ENCODE measurements at places on chromosomes 5 and 9.

DNA sequence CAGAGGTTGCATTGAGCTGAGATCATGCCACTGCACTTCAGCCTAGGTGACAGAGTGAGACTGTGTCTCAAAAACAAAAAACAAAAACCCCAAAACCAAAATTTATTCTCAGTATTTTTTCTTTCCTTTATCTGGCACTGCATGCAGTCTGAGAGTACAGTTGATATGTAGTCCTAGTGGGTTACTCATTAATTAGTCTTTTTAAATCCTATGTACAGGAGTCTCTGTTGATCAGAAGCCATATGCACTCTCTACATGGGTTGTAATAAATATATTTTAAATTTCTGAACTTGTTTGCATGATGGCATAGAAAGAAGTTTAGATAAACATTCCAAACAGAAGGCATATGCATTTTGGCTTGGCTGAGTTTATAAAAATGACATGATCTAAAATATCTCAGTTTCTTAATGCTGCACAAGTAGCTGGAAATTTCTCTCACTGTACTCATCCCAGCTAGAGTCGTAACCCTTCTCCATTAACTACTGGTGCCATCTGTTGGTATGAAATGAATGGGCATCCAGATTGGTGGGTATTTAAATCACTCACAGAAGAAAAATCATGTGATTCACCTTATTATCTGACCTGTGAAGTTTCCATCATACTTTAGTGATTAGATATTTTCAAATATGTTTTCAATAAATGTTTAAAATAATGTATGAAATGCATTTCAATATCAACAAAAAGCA is 284.8 kb downstream of the CTNND2 start:
- DNase-seq: no peak

DNA sequence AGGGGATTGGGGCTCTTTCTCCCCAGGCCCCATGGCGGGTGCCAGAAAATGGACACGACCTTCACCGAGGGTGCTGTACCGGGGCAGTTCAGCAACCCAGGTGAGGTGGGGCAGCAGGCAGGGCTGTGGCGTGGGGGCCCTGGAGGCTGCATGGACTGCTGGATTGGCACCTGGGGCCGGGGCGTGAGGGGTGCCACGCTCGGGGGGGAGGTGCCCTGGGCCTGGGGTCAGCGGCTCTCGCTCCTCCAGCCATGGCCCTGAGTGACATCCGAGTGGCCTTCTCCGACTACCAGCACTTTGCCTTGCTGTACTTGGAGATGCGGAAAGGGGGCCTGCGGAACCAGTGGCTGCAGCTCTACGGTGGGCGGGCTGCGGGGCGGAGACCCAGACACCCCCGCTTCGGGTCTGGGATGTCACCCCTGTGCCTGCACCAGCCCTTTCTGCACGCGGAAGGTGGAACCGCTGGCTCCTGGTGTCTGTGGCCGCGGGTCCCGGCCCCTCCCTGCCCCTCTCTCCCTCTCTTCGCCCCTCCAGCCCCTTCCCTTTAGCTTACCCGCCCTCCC is 1.8 kb downstream of the LCNL1 start:
- DNase-seq: no peak

GRCh38 chr9:35662437-35662836 is 2.6 kb downstream of the ARHGEF39 start:
- no peak for DNase-seq

DNA sequence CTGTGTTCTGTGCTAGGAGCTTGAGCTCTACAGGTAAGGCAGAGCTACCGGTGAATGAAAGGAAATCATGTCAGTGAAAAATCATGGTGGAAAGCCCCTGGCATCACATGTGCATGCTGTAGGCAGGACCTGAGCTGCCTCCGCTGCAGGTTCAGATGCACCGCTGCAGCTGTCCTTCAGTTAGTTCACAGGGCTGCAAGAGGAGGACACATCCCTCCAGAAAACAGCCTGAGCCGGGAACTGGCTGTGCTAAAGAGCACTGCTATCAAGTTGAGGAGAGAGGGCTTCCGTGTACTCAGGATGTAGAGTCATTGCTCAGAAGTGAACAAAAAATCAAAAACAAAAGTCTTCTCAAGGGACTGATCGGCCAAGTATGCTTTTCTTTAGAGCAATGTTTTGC is 138.6 kb downstream of the ERCC6L2 start:
- DNase-seq: peak; percentile 64

DNA sequence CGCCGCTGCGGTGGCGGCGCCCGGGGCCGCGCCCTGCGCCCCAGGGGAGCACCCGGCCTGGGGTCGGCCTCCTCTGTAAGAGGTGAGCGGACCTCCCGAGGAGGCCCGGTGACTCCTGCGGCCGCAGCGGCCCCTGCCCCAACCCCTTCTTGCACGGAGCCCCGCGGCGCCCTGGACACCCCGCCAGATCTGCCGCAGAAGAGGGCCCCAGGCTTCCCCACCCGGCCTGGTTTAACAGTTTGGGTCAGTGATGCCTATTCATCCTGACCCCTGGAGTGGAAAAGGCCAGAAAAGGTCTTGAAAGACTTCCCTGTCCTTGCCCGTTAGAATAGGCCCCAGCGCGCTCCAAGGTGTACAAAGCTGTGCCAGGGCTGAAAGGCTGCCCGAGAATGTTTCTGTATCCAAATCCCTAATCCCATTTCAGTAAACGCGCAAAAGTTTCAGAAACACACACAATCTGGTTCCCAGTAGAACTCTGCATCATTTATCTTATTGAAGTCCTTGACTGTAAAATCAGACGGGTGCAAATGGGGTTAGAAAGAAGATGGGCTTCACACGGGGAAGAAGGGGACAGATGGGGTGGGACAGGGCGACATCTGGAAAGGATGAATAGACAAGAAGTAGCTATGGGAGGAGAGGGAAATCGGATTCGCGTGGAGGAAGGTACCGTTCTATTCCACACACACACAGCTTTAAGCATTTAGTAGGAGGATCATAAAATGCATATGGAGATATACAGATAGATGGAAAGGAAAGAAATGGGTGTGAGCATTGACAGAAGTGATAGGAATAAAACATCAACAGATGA is 1.1 kb upstream of the SSBP2 start:
- no peak for DNase-seq

DNA sequence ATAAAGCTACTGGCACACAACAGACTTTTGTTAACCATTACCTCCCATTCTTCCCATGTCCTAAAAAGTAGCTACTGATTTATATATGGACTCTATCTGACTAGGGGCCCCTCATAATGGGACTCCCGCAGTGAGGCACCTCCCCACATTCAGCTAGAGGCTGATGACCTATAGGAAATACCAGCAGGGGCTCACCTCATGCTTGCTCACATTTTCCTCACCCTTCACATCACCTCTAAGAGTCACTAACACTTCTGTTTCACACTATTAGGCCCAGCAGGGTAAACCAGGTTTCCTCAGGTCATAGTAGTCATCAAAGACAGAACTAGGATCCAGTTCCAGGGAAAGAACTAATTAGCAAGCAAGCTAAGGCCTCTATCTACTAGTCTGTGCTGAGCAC is 60.7 kb downstream of the PRELID2 start:
- DNase-seq: no peak

DNA sequence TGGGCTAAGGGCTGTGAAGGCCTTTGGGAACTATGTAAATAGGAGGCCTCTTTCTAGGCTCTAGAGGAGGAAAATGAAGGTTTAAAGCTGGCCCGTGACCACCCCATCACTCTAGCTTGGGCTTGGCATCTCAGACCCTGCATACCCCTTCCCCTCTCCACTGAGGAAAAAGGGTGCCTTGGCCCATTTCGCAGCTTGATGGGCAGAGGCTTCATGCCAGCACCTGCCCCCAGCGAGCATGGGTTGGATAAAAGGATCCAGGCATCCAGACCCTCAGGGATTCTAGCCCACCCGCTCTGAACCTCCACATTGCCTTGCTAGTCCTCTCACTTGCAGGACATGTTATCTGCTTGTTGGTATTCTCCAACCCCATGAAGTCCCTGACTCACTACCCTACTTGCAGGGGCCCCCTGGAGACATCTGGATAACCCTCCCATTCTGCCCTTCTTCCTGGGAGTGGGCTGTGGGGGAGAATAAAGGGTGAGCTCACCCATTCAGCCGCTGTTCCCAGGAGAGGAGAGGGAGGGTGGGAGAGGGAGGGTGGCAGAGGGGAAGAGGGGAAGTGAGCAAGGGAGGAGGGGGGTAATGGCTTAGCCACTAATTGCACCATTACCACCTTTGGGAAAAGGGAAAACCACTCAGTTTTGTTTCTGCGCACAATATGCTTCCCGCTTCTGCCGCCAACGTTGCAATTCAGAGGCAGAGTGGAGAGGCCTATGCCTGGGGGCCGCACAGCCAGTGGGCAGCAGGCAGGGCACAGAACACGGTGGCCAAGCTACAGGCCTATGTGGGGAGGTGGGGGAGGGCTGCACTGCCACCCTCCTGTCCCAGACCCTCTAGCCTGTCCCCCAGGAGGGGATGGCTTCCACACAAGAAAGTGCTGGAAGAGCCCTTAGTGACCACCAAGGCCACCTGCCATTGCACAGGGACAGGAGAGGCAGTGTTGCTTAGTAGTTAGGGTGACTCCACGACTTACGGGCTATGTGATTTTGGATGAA is 2.1 kb upstream of the CAMK2A start:
- DNase-seq: no peak

GRCh38 chr5:119742311-119742710 is 113.0 kb downstream of the FAM170A start:
- DNase-seq: no peak

GRCh38 chr9:99352826-99353225 is 130.7 kb downstream of the SEC61B start:
- DNase-seq: no peak

GRCh38 chr9:114105236-114105635 is 6.1 kb upstream of the KIF12 start:
- DNase-seq: no peak

DNA sequence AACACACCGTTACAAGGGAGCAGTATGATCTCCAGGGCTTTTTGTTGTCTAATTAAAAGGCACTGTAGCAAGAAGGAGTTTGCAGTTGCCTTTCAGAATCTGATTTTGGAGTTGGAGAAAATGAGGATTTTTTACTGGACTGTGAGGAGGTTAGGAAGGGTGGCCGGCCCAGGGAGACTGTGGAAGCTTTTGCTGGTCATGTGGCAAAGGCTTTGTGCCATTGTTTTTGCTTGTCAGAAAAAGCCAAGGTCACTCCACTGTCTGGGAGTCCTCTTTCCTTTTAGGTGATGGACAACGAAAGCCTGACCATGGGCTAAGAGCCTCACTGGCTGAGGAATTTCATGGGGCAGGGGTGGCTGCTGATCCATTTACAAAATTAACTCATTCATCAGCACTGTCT is 10.3 kb upstream of the WHRN start:
- no peak for DNase-seq

GRCh38 chr5:14581106-14581890 is at the start of gene OTULINL:
TSS of gene OTULINL (plus strand) at chr5:14581792. CDS start at chr5:14581895, 103 bp downstream.
- peak; percentile 87 for DNase-seq

- no peak for DNase-seq
Observed at GRCh38 chr5:137619191-137619870, 116.6 kb downstream of the KLHL3 start.

- DNase-seq: no peak
Observed at GRCh38 chr5:143812085-143812705, at the start of gene HMHB1. TSS of gene HMHB1 (plus strand) at chr5:143812161.

GRCh38 chr5:146009020-146009419 is 72.6 kb downstream of the SH3RF2 start:
- no peak for DNase-seq

- DNase-seq: no peak
Observed at GRCh38 chr5:78747055-78747454, 98.5 kb upstream of the LHFPL2 start.

DNA sequence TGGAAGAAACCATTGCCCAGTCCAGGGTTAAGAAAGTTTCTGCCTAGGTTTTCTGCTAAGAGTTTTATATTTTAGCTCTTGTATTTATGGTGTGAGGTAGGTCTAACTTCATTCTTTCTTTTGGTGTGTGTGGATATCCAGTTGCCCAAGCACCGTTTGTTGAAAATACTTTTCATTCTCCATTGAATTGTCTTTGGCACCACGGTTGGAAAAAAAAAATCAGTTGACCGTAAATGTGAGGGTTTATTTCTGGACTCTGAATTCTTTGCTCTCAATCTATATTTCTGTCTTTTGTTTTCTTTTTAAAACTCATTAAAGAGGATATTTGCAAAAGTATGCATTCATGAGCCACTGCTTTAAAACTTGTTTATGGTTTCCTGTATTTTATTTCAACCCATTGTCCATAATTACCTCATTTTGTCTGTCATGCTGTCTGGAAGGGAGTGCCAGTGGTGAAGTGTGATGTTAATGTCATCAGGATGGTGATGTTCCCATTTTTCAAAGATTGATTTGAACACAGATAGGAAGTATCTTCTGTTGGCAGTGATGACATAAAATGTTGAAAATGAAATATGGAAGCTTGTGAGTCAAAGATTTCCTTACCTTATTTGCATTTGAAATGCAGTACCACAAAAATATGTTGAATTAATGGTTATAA is 33.9 kb downstream of the HABP4 start:
- DNase-seq: no peak

- DNase-seq: no peak
Observed at GRCh38 chr5:179870403-179870903, 11.8 kb upstream of the MRNIP start.

DNA sequence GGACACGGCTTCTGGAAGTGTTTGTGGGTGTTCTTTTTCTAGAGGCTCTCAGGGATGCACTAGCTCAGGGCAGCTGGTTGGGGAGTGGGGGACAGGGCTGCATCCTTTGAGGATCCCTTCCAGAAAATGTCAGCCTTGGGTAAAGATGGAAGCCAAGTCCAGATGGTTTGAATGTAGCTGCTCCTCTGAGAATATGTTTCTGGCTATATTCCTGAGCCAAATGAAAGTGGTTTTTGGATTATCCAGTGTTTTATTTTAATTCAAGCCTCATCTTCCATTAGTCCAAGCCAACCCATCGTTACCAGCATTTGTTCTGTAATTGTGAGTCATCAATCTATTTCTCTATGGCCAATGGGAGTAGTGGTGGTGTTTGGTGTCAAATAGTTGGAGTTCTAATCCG is 70.4 kb downstream of the SPRY4 start:
- DNase-seq: no peak
